ENCODE measurements at places on chromosomes 5 and 9. TPM values are rescaled to one million over a fixed set of nuclear protein-coding genes. Genes with fewer than 3 reads are reported as not detected.
A peak's percentile ranks its signal among the peaks of the same experiment; 100 is the strongest.

The CATSPER3 gene
- total RNA-seq, result 0.50 TPM

The NTNG2 gene
- 0.52 TPM for total RNA-seq

- DNase-seq, result no peak
- no peak overlapping the region for H3K4me3 ChIP-seq
- no peaks in the 10 kb centered on the region for H3K36me3 ChIP-seq
- H3K4me1 ChIP-seq, result no peaks in the 10 kb centered on the region
Observed at GRCh38 chr9:120944434-120944843, 17.8 kb upstream of the TRAF1 start.

- peak overlapping the region; percentile 78 for H3K27ac ChIP-seq
- peak; percentile 78 for DNase-seq
- H3K4me1 ChIP-seq, result peaks cover 16% of the 10 kb centered on the region
- peak overlapping the region; percentile 62 for H3K4me3 ChIP-seq
- no peaks in the 10 kb centered on the region for H3K36me3 ChIP-seq
Observed at GRCh38 chr5:81852291-81853029, 101.6 kb upstream of the SSBP2 start.

Data from H9 (cell line).